ENCODE measurements at places on chromosomes 2 and 18.

GRCh38 chr18:44051026-44051425 is 629.7 kb upstream of the SETBP1 start:
- no peak for DNase-seq

- no peak for DNase-seq
These were observed 2.9 kb upstream of the MBP start for GRCh38 chr18:77135339-77136075.

- DNase-seq = no peak
These were observed 120.0 kb downstream of the SNTG2 start for GRCh38 chr2:1070601-1071000.

GRCh38 chr2:119490653-119491195 is 33.6 kb downstream of the SCTR start:
- DNase-seq = no peak

DNA sequence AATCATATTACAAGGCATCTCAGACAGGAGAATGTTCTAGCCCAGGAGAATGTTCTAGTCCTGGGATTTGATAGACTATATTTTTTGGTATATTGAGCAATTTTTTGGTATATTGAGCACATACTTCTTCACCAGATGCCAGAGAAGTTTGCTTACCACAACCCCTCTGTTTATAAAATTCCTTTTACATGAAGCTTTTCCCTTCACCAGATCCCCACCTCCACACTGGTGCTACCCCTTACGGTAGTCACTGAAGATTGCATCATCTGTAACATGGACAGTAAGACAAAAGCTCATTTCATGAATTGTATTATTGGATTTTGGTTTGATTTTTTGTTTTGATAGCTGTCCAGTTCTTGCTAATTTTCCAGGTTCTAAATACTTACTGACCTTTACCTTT is 7.2 kb upstream of the HNMT start:
- no peak for DNase-seq

DNA sequence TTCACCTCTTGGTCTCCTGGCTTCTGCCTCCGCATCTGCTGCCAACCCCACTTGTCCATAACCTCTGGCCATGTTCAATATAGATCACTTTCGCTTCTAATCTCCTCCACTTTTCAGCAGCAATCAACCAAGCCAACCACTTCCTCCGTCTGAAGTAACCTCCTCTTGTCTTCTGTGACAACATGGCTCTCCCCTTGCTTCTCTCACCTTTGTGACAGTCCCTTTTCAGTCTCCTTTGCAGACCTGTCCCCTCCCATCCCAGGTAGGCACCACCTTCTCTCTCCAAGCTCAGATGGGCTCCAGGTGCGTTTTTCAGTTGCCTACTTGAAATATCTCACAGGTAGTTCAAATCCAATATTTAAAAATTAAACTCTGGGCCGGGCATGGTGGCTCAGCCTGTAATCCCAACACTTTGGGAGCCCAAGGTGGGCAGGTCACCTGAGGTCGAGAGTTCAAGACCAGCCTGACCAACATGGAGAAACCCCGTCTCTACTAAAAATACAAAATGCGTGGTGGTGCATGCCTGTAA is 4.7 kb upstream of the PSD4 start:
- no peak for DNase-seq

GRCh38 chr2:131557558-131558321 is 30.1 kb downstream of the CCDC74A start:
- DNase-seq = no peak

- no peak for DNase-seq
These were observed 94.0 kb upstream of the SULT1C3 start for GRCh38 chr2:108145557-108146326.

- DNase-seq = no peak
These were observed 47.7 kb upstream of the CTDP1 start for GRCh38 chr18:79631761-79632446.

DNA sequence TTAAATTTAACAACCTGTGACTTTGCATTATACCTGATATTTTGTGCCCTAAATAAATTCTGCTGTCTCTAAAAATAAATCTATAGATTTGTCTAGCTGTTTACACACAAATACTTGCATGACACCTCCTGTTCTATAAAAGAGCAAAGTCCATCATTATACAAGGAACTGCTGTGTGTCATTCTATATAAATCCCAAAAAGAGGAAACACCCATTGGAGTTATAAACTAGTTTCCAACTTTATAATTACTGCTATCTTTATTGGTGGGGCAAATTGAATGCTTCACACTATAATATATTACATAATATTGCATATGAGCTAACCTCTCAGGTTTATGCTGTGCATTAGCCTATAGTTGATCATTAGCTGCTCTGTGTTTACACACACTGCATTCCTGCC is 504.4 kb downstream of the SATB2 start:
- DNase-seq = no peak

- DNase-seq = no peak
These were observed 233.0 kb downstream of the ACTR3 start for GRCh38 chr2:114122930-114123329.

DNA sequence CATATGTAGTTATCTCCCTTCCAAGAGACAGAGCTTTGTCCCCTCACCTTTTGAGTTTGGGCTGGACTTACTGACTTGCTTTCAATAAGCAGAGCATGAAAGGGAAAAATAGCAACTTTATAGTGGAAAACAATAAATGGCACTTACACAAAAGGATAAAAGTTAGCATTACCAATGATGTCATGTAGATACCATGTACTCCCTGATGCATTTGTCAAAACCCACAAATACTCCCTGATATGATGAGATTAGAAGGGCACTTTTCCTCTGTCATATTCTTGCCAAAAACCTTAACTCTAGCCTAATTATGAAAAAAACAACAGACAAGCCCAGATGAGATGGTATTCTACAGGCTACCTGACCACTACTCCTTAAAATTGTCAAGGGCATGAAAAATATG is 16.0 kb downstream of the HIBCH start:
- no peak for DNase-seq

GRCh38 chr2:118847762-118848172 is 319 bp upstream of the EN1 start:
- DNase-seq = peak; percentile 38

GRCh38 chr2:71952572-71953188 is 195.0 kb downstream of the CYP26B1 start:
- DNase-seq = no peak

DNA sequence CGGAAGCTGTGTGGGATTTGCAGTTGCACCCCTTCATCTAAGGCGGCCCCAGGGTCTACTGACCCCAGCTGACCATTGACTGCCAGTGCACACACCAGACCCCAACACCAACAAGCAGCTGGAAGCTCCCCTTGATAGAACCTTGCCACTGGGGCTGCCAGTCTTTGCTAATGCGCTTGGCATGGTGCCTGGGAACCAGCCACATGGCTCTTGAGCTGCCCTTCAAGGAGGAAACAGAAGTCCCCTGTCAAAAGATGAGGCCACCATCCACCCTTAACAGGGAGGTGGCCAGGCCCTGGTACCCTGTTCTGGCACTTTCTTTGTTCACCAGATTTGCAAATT is 8.6 kb downstream of the ALPI start:
- DNase-seq = no peak

DNA sequence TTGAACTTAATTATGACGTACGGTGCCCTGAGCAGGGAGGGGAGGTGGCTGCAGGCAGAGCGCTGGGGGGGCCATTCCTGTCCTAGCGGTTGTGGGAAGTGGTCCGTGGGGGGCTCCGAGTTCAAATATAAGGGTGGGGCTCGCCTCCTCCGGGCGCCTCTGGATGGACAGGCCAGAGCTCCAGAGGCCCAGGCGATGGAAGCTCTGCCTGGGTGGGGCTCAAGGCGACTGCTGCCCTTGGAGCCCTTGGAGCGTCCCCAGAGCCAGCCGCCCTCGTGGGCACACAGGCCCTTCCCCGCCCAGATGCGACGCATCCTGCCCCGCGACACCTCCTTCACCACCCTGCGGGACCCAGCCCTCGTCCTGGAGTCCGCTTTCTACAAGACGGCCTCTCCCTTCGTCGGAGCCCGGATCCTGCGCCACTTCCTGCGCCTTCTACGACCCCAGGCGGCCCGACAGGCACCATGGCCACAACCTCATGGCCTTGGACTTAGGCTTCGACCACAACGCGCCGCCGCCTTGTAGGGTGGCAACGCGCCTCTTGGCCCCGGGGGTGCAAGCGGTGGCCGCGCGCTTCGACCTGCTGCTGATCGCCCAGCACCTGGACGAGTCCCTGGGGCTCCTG is 10.5 kb downstream of the AQP12B start:
- no peak for DNase-seq

DNA sequence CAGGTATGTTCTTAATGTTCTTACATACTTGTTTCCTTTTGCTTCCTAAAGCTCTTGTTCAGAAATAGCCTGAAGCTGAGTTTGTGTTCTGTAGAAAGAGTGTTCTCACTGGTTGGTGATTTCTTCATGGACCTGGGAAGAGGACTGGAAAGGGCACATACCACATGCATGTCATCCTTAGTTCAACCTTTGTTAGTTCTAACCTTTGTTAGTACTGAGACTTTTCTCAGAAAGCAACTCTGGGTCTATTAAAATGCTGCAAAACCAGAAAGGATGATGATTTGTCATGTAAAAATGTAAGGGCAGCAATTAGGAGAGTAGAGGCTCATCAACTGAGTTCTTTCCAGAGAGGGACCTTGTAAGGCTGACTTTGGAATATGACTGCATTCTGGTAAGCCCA is 2.5 kb upstream of the FAP start:
- no peak for DNase-seq

- DNase-seq = no peak
These were observed 179.7 kb downstream of the EVA1A start for GRCh38 chr2:75381032-75381431.

- DNase-seq = no peak
These were observed 32.6 kb upstream of the NPC1 start for GRCh38 chr18:23618862-23619387.

DNA sequence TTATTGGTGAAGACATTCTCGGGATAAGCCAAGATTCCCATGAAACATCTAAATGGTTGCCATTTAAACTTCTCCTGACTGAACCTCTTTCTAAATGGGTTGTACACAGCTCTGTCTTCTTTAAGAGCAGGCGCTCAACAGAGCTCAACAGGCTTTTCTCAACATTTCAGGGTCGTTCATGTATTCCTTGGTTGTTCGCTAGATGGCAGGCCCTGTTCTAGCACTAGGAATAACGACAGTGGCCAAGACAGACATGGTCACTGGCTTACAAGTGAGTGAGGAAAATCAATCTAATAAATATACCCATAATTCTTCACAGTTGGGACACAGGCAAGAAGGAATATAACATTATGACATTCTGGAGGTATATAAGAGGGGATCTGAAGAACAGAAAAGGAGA is 154.5 kb downstream of the SMAD2 start:
- DNase-seq = no peak

DNA sequence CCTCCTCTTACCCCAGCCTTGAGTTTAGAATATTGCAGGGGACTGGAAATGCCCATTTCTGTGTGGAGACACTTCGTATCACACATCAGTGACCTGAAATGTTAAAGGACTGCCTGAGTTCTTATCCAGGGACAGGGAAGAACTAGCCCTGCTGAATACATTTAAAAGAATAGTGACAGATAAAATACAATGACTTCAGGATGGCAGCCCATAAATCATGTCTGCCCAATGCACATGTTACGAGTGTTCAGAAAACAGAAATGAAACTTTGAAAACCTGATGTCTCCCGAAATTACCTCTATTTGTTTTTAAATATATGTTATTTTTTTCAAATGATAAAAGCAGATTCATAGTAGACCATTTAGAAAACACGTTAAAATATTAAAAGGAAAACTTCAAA is 22.3 kb upstream of the RAB12 start:
- DNase-seq = no peak

DNA sequence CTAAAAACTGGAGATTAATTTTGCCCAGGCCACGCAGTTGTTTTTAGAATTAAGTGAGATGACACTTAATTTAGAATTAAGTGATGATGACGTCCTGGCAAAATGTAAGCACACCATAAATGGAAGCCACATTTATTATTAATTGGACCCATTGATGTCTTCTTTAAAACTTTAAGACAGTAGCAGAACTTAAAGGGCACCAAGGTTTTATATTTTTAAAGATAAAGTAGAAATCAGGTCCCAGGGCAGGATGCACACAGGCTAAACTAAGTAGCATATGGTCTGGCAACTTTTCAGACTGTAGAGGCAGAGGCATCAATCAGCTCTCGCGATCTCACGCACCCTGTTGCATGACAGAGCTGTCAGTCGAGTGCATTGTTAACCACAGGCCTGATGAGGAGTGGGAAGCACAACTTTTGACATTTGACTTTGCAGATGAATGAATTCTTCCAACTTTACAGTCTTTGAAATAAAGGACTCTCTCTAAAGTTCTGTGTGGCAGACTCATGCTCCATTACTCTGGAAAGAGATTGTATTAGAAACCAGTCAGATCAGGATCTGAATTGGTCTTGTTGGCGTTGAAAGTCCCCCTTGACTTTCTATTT is 232.4 kb downstream of the CD226 start:
- DNase-seq = no peak

DNA sequence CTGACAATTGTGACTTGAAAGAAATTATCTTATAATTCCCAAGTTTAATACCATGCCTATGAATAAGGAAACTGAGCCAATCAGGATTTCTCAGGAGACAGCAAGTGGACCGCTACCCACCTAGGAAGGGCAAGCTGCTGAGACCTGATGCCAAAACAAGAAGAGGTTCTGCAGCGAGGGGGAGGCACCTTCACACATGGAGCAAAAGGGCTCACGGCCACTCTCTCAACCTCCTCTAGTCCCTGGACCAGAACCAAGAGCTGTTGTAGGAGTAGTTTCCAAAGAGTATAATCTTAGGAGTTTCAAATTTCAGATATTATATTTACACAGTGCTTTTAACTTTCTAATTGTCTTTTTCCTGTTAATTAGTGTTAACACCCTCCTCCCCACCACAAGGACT is 154.7 kb upstream of the ETAA1 start:
- DNase-seq = no peak

DNA sequence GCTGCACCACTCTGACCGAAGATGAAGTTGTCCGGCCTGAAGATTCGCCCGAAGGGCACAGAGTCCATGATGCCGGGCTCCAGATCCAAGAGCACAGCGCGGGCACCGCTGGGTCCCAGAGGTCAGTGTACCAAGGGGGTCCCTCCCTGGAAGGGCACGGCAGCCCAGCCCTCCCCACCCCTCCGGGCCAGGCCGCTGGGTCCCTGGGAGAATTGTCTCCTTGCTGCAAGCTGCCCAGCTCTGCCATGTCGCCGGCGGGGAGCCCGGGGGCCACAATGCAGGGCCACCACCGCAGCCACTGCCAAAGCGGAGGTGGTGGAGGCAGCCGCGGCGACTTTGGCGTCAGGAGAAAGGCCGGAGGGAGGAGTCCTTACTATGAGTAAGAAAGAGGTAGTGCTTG is 189.5 kb upstream of the CYRIA start:
- DNase-seq = no peak

- no peak for DNase-seq
These were observed 63.6 kb downstream of the TRABD2A start for GRCh38 chr2:84817239-84817655.

- DNase-seq = peak; percentile 79
These were observed 123.0 kb upstream of the SLC39A10 start for GRCh38 chr2:195533771-195534642.

DNA sequence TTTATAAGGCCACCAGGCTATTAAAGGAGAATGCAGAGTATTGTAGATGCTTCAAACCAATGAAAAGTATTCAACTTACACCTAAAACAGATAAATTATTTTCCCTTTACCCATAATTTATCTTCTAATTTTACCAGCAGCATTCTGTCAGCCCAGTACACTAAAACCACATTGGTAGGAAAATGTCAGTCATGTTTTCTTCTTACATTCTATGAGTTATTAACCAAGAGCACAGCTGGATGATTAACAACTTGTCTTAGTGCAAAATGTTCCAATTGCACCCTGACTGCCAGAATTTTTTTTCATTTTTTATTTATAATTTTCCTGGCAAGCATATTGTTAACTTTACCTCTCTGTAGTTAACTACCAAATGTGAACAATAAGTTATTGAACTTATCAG is 79.0 kb upstream of the WDR75 start:
- no peak for DNase-seq
